Skin of body (tissue), 3 donors: ENCODE measurements at places on chromosomes 13 and 19. TPM values are rescaled to one million over a fixed set of nuclear protein-coding genes. Genes with fewer than 3 reads are reported as not detected.

GRCh38 chr19:18428173-18428786, 9.1 kb downstream of the SSBP4 start:
- DNase-seq, result no peak

GRCh38 chr13:25213715-25214114, 41.6 kb upstream of the AMER2 start:
- DNase-seq, result no peak

- DNase-seq, result no peak
Measured at GRCh38 chr13:38265132-38265497, 84.5 kb upstream of the UFM1 start.

DNA sequence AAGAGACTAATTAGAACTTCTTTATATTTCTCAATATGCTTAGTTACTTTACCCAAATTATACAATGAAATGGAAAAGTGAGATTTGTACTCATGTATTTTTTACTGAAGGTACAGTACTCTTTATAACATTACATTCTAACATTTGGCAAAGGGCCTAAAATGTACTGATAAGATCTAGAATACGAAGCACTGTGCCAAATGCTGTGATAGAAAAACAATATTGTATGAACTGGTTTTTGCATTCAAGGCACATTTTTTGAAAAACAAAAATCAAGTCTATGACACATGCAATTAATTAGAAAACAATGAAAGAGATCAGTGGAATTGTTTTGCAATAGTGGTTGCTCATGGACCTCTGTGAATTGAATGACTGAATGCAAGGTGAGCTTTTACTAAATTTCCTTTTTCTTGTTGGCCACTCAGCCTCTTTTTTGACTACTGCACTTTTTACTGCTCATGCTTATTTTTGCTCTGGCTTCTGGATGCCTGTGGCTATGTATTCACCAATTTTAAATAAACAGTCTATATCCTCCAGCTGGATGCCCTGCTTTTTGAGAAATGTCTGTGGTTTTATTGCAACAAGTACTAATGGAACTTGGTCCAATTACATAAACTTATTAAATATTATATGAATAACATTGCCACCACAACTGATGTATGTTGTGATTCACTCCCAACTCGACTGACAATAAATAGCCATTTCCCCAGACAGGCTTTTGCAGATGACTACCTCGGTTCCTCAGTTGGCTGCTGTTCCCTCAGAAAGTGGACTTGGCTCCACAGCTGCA, 41.4 kb upstream of the OBI1 start:
- DNase-seq, result no peak

DNA sequence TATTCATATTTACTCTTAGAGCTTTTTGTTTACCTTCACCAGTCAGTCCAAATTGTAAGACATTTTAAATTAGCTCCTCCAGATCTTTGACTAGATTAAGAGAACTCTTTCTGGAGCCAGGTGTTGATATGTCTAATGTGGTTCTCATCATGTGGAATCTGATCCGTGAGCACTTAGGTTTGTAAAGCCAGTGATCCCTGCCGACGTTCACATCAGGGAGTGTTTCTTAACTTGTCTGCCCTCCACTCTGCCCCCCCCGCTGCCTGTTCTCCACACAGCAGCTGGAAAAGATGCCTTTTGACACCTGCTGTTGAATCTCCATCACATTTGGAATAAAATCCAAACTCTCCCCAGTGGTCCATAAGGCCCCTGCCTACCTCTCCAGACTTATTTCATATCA, 17.7 kb downstream of the METTL21C start:
- no peak for DNase-seq

DNA sequence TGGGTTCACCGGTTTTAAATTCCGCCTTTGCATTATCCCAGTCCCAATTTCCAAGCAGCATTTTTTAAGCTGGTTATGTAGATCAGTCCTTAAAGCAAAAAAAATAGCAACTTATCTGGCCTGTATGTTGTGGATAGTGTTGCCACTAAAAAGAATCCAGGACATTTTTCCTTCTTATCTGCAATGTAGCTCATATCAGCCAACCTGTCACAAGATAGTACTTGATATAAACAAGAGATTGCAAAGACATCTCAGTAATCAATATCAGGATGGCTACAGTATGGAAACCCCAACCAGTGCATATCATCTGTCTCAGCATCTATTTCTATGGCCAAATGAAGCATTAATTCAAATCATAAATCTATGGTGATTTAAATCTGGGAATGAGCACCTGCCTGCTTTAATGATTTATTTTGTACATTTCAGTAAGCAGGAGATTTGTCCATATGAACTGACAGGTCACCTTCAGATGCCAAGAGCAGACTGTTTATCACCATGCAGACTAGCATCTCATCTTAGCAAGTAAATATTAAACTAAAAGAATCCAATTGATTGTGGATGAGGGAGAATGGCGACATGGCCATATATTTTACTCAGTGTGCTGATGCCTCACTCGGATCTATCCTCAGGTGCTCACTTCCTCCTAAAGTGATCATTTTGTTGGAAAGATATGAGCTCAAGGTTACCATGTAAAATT, 240.4 kb downstream of the DACH1 start:
- DNase-seq, result no peak

GRCh38 chr19:29040292-29040691, 172.7 kb downstream of the UQCRFS1 start:
- no peak for DNase-seq

DNA sequence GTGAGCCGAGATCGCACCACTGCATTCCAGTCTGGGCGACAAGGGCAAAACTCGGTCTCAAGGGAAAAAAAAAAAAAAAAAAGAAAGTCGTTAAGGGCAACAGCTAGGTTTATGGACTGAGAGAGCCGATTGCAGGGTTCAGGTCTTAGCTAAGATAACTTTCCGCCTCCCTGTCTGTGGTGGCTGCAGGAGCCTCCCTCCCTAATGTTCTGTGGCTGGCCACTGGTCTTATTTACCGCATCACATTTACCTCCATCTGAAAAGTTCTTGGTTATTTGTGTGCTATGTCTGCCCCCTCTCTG, 722 bp upstream of the CRTC1 start:
- DNase-seq, result no peak

DNA sequence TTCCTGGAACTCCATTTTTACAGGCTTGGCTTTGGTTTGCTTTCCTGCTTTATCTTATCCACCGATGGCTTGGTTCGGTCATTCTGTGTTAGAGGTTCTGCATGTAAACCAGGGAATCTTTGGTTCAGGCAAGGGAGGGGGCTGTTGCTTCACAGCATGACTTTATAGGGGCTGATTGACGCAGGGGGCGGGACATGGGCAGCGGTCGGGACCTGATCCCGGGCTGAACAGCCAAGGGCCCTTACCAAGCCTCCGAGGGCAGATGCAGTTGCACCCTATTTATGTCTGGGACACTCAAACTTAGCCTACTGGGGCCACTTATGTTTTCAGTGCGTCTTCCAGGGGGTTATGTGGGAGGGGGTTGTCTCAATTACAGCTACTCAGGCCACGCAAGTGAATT, 312.4 kb downstream of the ZNF536 start:
- no peak for DNase-seq

DNA sequence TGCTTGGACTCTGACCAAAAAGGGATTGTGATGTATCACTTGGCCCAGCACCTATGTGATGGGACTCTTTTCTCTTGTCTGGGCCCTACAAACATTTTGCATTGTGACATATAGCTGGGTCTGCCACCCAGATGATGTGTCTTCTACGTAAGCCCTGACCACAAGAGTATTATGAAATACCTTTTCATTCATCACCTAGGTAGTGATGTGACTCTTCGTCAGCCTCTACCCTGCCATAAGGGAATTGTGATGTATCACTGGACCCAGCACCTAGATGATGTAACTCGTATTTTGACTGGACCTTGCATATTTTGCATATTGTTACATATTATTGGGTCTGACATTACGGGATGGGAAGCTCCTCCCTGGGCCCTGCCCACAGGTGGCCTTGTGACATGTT, 29.7 kb upstream of the ZNF681 start:
- no peak for DNase-seq

GRCh38 chr19:40365010-40365409, 16.5 kb downstream of the PLD3 start:
- no peak for DNase-seq

- no peak for DNase-seq
Measured at GRCh38 chr13:39282400-39282972, 244.2 kb downstream of the NHLRC3 start.

DNA sequence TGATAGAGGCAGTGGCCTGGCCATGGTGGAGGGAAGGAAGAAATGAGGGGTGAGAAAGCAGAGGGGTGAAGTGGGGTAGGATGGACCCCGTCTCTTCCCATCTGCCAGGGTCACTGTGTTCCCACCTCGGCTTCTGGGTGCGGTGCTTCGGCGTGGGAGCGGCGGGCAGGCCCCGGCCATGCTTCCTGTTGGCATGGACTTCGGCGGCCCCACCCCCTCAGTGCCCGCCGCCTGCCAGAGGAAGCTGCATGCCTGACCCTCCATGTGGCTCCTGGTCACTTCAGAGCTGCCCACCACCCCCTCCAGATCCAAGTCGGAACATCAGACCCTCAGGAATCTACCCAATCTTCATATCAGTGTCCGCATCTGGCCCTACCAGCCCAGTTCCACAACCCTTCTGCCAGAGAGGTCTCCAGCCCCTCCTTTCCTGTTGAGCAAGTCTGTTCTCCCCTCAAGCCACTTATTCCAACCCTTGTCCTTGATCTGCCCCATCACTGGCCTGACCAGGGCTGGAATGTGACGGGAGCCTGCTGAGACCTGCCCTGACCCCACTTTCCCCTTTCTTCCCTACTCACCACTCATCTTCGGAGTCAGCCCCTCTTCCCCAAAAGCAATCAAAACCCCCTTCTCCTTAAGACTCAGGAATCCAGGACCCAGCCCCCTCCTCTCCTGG, 1.5 kb downstream of the KCNN4 start:
- DNase-seq, result no peak

GRCh38 chr13:77565635-77566034, 30.1 kb downstream of the SCEL start:
- DNase-seq, result no peak

DNA sequence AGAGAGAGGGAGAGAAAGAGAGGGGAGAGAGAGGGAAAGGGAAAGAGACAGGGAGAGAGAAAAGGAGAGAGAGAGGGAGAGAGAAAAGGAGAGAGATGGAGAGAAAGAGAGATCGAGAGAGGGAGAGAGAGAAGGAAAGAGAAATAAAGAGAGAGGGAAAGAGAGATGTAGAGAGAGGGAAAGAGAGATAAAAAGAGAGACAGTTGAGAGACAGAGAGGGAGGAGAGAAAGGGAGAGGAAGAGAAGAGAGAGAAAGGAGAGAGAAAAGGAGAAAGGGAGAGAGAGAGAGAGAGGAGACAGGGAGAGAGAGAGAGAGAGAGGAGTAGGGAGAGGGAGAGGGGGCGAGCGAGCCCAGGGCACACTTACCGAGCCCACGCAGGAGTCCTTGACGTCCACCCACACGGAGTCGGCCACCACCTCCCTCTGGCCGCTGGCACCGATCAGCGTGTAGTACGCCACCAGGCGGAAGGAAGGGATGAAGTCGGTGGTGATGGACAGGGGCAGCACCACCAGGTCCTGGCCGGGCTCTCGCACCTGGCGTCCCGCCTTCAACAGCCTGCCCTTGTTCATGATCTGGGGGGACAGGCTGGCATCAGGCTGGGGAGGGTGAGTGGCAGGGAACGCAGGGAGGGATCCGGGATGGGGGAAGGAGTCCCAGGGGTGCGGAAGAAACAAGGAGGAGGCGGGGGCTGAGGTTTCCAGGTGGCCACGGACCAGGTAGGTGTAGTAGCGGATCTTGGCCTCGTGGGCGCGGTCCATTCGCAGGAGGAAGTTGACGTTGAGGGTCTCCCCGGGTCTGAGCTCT, 10.0 kb downstream of the C3 start:
- DNase-seq, result no peak

DNA sequence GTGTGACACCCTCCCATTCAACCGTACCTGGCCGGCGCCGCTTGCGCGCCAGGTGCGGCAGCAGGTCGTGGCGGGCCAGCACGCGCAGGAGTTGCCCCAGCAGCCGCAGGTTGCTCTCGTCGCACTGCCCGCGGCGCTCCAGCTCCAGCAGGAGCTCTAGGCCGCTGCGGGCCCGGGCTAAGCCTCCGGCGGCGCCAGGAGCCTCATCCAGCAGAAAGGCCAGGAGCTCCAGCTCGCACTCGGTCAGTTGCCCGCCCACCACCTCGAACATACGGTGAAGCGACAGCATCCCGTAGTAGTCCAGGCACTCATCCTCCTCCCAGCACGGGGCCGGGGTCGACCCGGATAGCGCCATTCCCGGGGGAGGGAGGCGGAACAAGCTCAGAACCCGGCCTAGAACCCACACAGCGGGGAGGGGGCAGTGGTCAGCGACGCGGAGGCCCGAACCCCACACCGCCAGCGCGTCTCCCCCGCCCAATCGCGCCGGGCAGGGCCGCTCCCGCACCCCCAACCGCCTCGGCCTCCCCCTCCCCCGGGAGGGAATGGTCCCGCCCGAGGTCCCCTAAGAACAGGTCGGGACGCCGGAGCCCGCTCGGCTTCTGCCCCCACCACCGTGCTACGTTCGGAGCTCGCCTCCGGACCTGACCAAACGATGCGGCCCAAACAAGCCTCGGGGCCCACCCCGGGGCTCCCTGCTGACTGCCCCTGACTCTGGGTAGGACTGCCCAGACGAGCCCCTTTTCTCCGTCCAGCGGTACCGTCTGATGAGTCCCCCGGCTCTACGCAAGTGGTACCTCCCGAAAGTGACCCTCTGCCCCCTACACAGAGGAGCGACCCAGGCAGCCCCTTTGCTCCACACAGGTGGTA, 591 bp downstream of the DEDD2 start:
- no peak for DNase-seq

- DNase-seq, result no peak
Measured at GRCh38 chr19:45780448-45781213, 1.7 kb downstream of the DMPK start.

DNA sequence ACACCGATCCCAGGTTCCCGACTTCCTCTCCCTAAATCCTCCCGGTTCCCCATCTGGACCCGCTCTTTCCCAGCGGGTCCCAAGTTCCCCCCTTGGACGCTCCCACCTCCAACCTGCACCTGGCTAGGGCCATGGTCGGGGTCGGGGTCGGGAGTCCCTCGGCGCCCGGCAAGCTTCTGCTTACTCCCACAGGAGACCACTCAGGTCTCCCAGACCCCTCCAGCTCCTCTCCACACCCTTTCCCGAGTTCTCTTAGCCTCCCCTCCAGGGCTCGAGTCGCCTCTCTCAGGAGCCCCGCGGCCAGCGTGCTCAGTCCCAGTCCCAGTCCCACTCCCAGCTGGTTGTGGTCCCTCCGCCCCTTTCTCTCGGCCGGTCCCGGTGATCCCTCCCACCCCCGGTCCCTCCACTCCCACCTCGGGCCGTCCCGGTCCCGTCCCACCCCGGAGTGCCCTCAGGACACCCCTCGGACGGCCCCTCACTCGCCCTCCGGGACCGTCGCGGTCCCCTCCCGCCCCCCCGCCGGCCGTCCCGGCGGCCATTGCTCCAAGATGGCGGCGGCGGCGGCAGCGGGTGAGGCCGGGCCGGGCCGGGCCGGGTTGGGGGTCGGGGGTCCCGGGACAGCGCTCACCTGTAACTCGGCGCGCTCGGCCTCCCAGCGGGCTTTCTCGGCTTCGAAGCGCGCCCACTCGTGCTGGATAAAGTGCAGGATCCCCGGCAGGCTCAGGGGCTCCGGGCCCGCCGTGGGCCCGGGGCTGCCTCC, at the start of gene FKRP:
Gene FKRP, plus strand, starts transcription at position 537 of the 760 bp plus-strand sequence. CDS start 9,394 bp downstream, outside the sequence.
- no peak for DNase-seq

The ZNF575 gene
- total RNA-seq, result 0.79 TPM

The CYP2S1 gene
- total RNA-seq, result 2.5 TPM

The ZNF14 gene
- total RNA-seq, result 13.8 TPM

The KIR3DL1 gene
- total RNA-seq, result not detected

The ETV2 gene
- total RNA-seq, result 0.79 TPM

The AMER2 gene
- 0.49 TPM for total RNA-seq

The SYNE4 gene
- not detected for total RNA-seq

The MISP gene
- total RNA-seq, result 1.2 TPM

The ATP4A gene
- not detected for total RNA-seq
